Left cardiac atrium (tissue), 4 donors: ENCODE measurements at places on chromosomes 12 and 14. TPM values are rescaled to one million over a fixed set of nuclear protein-coding genes. Genes with fewer than 3 reads are reported as not detected.

The CRACR2A gene
- total RNA-seq = 10.1 TPM

The LALBA gene
- not detected for total RNA-seq

The CORO1C gene
- 109 TPM for total RNA-seq

The KRT7 gene
- total RNA-seq = 1.0 TPM

The ATP5MC2 gene
- total RNA-seq = 416 TPM

The OR6C2 gene
- total RNA-seq = not detected

DNA sequence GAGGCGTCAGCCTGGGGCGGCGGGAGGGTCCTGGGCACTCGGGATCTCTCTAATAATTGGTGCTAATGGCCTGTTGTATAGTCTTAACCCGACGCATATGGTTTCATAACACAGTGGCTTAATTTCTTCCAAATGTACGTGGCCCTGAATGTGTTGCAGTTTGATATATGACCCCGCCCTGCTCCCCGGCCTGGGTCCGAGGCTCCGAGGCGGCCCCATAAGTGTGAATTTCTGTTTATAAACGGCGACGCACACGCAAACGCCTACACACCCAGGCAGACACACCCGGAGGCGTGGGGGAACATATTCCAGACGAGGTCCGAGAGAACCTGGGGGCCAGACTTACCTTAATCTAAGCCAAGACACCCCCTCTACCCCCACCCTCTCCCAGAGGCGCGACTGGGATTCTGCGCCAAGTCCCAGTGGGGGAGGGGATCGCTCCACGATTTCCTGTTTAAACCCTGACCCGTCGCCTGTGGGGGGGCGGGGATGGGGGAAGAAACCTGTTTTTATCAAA, 9.7 kb upstream of the HOXC6 start:
- no peak for DNase-seq

DNA sequence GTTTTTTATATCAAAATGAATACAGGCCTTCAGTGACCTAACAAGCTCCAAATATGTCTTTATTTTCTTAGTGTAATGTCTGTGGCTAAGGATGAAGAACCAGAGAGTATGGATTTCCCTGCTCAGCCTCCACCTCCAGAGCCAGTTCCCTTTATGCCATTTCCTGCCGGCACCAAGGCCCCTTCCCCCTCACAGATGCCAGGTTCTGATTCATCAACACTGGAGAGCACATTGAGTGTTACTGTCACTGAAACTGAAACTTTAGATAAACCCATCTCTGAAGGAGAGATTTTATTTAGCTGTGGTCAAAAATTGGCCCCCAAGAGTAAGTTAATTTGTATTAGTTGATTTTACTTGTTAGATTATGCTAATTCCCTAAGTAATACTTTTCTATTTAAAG, 61.0 kb downstream of the KIAA0586 start:
- DNase-seq = no peak

GRCh38 chr12:54386403-54387113, 2.0 kb upstream of the ZNF385A start:
- DNase-seq = no peak

GRCh38 chr12:93964936-93965335, 183.4 kb upstream of the PLXNC1 start:
- DNase-seq = no peak

DNA sequence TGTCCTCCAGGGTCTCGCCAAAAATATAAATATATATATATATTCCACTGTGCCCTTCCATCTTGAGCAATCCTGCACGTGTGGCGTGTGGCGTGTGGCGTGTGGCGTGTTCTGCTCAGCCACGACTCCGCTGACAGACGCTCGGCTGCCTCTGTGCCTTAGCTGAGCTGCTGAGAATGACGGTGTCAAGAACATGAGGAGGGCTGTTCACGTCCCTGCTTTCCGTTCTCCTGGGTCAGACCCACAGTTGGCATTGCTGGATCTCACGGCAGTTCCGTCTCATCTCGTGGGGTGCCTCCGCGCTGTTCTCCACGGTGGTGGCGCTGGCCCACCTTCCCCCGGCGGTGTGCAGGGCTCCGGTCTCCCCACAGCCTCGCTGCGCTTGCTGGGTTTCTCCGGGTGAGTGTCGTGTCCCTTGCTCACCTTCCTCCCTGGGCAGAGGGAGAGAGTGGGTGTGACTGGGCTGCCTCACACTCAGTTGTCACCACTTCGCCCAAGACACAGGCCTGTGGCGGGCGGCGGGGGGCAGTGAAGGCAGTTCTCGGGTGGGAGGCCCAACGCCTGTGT, 9.4 kb downstream of the GPR132 start:
- DNase-seq = no peak

DNA sequence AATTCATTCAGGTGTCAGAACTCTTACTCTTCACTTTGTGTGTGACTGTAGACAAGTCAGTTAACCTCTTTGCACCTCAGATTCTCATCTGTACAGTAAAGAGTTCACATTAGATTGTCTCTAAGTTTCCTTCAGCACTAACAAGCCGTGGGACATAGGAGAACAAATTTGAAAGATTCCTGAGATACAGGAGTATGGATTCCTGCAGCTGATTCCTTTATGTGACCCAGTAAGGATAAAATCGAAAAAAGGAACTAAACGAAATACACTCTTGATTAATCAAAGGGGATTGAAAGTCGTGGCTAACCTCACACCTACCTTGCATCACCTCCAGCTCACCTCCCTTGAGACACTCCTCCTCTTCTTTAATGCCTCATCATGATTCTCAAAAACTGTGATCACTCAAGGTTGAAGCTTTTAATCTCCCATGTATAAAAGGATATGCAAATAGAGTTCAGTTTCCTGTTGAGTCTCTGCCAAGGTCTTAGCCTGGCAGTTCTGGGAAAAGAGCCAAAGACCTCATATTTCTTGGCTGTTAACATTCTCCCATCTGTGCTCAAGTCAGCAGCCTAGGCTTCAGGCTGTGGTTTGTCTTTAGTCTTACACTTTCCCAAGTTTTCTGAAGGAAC, 156.6 kb downstream of the DAD1 start:
- DNase-seq = no peak

GRCh38 chr12:51346581-51346980, at the start of gene CELA1:
TSS of gene CELA1 (minus strand) at chr12:51346679. CDS start at chr12:51346638, 41 bp downstream.
- DNase-seq = no peak

GRCh38 chr14:71473843-71474242, 458.4 kb upstream of the RGS6 start:
- no peak for DNase-seq

DNA sequence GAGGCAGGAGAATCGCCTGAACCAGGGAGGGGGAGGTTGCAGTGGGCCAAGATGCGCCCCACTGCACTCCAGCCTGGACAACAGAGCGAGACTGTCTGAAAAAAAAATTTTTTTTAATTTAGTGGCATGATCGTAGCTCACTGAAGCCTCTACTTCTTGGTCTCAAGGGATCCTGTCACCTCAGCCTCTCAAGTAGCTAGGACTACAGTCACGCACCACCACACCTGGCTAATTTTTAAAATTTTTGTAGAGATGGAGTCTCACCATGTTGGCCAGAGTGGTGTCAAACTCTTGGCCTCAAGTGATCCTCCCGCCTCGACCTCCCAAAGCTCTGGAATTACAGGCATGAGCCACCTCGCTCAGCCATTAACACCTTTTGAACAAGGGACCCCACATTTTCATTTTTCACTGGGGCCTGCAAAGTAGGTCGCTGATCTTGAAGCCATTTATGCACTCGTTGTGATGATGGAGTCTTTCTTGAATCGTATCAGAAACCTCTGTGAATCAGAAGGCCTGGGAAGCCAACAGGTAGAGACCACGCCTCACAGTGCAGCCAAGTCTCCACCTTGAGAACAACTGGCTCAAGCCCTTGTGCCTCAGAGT, 5.9 kb downstream of the HCAR1 start:
- DNase-seq = no peak
